ENCODE measurements at places on chromosomes 11 and 22.

- no peak for DNase-seq
Measured at GRCh38 chr22:41239443-41240128, 1.1 kb downstream of the CHADL start.

GRCh38 chr11:127130321-127130720, 129.8 kb upstream of the KIRREL3 start:
- DNase-seq: no peak

DNA sequence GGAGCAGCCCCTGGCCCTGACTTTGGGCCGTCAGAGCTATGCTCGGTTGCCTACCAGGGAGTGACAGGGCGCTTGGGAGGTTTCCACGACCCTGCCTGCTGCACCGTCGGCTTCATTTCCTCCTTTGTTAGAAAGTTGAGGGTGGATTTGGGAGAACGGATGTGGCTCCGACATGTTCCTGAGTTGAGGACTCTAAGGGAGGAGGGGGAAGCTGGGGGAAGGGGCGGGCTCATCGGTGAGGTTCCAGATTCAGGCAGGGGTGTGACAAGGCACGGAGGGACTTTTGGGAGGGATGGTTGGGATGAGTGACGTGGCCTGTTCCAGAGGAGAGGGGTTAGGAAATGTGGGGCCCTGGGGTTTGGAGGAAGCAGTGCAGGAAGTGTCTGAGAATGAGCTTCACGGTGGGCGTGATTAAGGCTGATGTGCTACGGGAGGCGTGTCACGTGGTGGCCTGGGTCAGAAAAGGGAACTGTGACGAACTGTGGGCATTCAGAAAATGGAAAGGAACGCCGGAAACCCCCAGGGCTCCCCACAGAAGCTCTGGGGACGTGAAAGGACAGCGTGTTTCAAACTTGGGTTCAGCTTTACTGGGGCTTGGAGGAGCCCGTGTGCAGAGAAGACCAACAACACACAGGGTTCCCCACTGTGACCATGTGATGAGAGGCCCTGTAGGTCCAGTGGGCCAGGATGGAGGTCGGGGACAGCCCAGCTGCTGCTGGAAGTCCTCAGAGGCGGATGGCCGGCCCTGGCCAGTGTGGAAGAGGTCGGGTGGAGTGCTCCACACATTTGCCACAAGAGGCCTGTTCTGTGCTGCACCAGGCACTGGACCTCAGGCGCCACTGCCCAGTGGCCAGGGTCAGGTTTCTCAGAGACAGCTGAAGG, 2.8 kb downstream of the PARVB start:
- no peak for DNase-seq

DNA sequence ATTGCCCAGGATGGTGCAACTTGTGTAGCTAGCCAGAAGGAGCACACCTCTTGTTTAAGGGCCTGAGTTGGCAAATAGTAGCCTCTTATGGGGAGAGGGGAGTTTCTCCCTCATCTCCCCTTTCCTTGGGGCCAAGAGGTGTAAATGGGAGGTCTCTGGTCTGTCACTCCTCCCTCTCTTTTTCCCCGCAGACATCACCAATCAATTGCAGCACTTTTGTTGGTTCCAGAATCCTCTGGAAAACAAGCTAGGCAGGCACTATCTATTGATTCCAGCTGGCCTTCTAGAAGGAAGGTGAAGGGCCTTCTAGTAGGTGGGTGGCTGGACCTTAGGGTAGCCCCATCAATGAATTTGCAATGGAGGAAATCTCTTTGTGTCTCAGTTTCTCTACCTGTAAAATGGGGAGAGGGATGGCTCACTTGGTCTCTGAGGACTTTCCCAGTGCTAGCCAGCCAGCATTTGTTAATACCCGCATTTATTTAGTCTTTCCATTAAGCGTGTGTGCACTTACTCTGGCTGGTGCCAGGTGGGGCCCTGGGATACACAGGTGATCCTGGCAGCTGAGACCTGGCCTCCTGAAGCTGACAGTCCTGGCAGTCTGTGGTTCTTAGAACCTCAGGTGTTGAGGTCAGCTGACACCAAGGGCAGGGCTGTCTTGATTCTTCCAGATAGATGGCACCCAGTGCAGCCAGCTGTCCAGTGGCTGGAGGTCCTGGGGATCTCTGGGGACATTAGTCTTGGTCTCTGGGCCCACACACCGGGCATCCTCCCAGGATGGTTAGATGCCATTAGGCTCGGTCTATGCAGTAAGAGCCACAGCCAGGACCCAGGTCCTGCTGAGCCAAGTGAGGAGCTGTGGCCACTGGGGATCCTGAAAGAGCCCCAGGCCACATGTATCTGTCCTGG, 51.7 kb downstream of the TSPAN18 start:
- DNase-seq: no peak

GRCh38 chr11:30468881-30469280, 117.3 kb downstream of the MPPED2 start:
- DNase-seq: no peak

- DNase-seq: no peak
Measured at GRCh38 chr11:69278091-69278867, 15.7 kb upstream of the MYEOV start.

- DNase-seq: no peak
Measured at GRCh38 chr11:131823772-131824171, 453.4 kb downstream of the NTM start.

DNA sequence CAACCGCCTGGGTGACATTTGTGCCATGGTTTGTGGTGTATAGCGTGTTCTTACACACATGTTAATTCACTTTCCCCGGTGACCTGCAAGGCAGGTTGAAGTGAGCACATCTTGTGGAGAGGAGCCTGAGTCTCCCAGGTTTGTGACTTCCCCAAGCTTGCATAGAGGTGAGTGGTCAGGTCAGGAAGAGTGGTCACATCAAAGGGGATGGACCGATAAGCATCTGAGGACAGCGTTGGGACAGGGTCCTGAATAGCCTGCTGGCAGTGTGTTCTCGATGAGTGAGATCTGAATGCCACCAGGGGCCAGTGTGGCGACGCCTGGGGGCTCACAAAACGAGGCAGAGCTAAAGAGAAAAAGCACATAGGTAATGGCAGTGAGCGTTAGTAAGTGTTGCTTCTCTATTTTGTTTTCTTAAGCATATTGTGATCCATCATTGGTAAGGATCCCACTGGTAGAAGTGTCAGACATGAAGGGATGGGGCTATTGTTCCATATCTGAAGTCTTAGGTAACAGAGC, 154.6 kb downstream of the GRIK4 start:
- no peak for DNase-seq

DNA sequence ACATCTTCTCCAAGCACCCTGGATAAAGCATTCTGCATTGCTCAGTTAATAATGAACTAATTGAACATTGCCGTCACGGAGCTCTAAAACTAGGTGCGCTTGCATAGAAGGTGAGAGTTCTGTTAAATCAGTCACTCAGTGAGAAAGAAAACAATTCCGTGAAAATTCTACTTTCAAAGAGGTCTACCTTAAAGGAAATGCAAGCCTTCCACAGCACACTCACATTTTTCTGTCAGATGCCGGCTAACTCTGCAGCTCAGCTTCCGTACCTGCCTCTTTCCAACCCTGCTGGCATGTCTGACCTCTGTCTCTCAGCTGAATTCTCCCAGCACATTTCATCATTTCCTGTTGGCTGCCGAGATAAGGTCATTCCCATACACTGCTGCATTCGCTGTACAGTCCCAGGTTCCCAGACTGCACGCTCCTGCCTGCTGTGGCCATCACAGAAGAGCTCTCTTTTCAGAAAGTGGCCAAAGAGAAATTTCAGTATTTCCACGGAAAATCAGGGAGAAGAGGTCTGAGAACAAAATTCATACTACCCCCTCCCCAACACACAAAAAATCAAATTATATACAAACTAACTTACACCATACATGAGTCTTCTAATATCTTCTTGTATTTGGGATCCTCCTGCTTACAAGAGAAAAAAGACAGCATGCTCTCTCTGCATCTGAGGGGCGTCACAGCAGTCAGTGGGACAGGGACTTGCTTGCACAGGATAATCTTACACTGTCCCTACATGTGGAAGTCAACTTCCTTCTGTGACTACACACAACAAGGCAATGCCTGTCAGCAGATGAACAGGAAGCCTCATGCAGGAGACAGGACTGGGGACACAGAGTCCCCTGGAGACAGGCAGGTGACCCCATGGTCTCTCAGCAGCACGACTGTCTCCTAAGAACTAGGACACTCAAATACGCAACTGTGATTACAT, 55.1 kb downstream of the PACSIN2 start:
- DNase-seq: no peak

- no peak for DNase-seq
Measured at GRCh38 chr11:72766152-72766902, 14.1 kb upstream of the ARAP1 start.

DNA sequence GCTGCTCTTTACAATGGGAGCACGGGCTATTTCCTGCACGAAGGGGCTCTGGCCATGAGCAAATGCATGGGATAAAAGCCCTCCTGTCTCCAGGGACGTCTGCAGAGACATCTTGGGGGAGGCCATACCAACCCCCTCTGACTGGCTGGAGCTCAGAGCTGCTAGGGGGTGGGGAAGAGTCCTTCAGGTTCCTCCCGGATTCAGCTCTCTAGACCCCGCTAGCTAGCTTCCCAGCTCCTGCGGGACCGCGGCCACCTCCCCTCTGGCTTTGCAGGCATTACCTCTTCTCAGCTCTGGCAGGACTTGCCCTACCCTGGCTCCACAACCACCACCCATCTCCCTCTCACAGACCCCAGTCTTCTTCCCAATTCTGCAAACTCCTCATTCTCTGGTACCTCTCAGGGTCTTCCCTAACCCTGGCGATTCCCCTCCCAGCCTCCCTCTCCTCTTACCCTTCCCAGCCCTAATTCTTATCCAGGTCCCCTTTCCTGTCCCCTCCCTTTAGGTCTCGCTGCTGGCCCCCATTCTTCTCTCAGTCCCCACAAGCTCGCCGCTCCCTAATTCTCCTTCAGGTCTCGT, 802 bp downstream of the SYT13 start:
- DNase-seq: no peak

GRCh38 chr11:74278721-74279161, 32.7 kb downstream of the P4HA3 start:
- DNase-seq: no peak

DNA sequence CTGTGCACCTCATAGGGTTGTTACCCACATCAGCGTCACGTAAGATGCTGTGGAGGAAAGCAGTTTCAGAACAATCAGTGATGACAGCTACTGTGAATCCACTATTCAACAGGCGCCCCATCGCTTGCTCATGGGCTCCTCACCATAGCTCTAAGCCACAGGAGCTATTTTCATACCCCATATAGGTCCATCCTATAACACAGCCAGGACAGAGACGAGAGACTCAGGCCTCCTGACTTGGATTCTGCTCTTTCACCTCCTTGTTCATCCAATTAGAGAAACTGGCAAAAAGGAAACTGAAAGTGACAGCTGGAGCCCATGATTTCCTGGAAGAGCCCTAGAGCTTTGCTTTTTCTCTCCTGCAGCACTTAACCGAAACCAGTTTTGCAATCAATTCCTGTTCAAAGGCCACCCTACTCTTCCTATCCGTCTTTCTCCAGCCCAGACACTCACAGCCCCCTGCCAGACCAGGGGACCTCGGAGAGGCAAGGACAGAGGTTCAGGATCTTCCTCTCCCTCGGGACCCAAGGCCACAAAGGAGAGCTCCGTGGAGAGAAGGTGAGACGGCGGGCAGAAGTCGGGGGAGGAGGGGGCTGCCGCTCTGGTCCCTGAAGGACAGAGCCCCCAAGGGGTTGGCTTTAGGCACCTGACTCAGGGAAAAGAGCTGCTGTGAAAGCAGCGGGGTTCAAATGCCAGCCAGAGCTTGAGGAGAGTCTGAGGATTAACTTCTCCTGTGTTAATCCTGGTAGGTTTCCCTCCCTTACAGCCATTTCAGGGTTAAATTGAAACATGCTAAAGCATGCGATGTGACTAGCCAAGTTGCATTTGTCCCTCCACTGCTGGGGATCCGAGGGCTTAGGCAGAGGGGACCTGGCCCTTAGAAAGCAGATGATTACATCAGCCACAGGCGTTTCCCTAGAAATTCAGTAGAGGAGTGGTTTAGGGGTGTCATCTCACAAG, at the start of gene APOL6:
APOL6 (plus strand) TSS at position 381 of the 960 bp plus-strand sequence. CDS start 7,980 bp downstream, outside the sequence.
- peak; percentile 6 for DNase-seq

DNA sequence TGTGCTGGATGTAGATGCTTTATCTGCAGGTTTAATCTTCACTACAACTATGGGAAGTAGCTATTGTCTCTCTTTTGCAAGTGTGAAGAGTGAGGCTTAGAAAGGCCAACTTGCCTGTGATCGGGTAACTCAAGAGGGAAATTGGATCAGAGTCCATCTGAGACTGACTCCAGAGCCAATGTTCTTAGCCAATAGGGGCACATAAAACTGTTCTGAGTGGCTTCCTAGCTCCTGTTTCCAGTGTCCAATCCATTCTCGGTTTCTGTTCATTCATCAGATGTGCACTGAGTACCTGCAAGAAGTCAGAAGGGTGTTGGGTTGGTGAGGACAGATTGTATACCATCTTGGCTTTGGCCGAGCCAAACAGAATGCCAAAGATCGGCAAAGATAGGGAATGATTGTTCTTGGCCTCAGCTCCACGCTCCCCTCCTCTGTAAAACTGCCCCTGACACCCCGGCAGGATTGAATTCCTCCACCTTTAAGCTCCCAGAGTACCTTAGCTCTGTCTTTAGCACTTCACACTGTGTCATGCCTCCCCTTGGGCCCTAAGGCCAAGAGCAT, 100.0 kb downstream of the PTPRJ start:
- DNase-seq: no peak

DNA sequence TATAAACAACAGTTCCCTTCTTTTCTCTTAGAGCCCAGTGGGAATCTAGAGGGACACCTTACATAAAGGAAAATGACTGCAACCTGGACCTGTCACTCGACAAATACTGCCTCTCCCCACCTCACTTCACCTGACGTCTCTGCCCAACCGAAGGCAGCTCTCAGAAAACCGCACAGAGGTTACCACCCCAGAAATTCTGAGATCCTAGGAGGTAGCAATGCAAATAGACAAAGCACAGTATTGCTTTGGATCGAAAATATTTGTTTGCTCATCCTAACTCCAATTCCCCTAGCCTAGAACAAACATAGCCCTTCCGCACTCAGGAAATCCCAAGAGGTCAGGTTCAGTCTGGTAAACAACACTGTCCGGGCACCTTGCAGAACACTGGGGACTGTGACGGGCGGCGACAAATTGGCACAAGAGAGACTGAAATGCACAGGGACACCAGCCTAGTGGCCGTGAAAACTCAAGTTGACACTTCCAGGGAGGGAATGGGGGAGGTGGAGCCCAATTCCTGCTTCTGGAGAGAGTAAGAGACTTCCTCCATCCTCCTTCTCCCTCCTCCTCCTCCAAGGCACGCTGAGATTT, 420 bp upstream of the TRIM44 start:
- no peak for DNase-seq

DNA sequence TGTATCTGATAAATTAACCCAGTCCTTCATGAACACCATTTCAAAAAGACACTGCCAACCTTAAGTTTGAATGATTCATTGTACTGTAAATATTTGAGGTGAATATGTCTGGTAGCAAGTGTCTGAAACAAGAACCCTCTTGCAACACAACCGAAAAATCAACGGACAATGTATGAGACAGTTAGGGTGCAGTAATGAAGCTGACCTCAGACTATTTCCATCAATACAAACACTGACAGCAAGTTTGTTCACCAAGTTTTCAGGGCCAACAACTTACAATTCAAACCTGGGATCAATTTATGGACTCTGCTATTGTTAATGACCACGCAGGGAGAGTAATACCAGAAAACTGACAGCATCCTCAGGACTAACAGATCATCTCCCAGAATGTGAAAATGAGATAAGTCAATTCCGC, 126.3 kb downstream of the CADM1 start:
- DNase-seq: no peak
